NCI-H1417 (cell line): ENCODE measurements at places on chromosomes 16 and 17.

DNA sequence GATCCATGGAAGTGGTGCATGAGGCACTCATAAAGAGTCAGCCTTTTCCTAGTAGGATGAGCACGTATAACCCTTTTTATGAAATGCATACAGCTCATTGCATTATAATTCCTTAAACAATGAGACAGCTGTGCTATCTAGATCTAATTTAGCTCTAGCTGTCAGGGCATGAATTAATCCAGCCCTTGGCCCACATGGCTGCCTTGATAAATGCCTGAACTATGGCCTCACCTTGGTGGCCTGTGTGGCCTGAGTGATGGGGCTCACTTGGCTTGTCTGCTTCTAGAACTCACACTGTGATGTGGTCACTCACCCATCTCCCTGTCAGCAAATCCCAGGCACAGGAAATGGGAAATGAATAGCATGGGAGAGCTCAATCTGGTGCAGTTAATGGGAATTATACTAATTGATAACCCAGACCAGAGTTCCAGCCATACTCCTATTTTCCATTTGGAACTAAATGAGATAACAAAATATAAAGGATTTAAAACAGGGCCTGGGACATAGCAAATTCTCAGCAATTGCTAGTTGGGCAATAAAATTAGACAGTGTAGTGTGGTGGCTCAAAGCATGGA lies 153.6 kb downstream of the HS3ST2 start:
- no peak for DNase-seq

DNA sequence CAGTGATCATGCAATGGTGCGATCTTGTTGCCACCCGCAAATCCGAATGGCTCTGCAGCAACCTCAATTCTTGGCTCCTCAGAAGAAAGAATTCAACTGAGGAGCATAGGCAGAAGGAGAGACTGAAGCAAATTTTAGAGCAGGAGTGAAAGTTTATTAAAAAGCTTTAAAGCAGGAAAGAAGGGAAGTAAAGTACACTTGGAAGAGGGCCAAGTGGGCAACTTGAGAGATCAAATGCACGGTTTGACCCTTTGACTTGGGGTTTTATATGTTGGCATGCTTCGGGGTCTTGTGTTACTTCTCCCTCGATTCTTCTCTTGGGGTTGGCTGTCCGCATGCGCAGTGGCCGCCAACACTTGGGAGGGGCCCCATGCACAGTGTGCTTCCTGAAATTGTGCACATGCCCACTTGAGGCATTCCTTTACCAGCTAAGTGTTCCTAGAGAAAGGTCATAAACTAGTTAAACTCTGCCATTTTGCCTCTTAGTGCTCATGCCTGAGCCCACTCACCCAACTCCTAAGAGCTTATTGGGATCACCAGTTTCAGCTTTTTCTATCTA lies 36.7 kb downstream of the ZNRF1 start:
- no peak for DNase-seq

DNA sequence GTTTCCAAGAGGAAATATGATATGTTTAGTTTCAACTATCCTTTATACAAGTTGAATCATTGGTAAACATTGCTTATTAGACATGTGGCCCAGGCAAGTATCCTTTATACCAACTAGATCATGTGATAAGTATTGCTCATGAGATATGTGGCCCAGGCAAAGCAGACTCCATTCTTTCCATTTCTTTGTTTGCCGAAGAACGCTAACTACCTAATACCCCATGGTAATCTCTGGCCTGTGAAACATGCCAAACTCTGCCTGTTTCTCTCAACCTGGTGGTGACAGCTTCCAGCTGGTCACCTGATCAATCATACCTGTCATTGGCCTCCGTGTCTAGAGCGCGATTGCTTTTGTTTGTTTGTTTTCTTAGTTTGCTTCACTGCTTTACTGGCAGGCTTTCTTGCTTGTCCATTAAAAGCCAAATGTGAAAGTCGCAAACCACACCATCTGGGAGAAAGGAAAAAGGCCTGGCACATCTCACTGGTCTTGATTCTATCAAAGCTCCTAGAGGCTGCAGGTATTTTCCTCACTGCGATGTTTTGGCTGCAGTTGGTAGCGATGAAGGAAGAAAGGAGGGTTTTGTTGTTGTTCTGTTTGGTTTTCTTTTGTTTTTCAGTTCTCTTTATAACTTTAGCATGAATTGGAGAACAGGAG lies 686.2 kb downstream of the KCNJ2 start:
- peak; percentile 68 for DNase-seq

GRCh38 chr16:10356870-10357842 lies 28.7 kb upstream of the ATF7IP2 start:
- DNase-seq = no peak

DNA sequence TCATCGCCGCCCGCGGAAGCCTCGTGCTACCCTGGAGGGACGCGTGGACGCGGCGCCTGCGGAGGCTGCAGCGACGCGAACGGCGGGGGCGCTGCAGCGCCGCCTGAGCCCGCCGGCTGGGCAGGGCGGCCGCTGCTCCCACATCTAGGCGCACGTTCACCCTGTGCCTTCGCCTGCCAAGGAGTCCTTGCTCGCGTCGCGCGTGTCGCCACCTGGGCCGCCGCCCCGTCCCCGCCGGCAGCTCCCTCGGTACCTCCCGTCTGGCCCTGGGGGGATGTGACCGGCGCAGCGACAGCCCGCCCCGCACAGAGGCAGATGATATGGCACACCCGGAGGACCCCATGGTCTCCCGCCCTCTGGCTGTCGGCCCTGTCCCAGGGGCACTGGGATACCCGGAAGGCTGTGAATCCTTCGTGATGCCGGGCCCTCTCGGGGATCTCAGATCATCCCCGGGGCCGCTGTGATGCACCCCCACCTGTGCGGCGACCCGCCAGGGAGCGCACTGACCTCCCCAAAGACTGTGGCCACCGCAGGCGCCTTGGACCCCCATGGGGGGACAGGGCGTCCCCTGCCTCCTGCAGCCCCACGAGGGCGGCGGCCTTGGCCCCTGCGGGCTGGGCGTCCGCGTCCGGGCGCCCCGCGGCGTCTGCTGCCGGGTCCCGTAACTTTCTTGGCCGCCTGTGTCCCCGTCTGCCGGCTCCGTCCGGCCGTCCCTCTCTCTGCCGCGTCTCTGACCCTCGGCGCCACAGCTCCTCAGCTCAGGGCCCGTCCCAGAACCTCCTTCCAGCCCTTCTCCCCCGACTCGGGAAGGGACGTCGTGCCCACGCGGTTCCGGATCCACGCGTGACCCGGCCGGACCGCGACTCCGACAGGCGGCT lies 689 bp upstream of the TBC1D24 start:
- DNase-seq = peak; percentile 77

GRCh38 chr17:55354941-55355340 lies 66.7 kb downstream of the MMD start:
- no peak for DNase-seq

DNA sequence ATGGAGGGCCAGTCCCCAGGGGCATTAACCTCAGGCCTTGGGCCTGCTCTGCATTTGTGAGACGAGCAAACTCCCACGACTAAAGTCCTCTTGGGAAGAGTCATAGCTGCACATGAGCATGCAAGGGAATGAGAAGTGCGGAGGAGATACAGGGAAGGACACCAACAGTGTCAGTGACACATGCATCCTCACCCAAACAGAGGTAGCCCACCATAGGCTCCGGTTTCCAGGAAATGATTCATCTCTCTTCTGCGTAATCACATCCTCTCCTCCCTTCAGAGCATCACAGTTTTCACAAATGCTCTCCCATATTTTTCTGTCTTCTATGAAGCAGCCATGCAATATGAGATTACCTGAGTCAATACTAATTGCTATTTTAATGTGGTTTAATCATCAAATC lies 725.7 kb upstream of the GOT2 start:
- DNase-seq = no peak

DNA sequence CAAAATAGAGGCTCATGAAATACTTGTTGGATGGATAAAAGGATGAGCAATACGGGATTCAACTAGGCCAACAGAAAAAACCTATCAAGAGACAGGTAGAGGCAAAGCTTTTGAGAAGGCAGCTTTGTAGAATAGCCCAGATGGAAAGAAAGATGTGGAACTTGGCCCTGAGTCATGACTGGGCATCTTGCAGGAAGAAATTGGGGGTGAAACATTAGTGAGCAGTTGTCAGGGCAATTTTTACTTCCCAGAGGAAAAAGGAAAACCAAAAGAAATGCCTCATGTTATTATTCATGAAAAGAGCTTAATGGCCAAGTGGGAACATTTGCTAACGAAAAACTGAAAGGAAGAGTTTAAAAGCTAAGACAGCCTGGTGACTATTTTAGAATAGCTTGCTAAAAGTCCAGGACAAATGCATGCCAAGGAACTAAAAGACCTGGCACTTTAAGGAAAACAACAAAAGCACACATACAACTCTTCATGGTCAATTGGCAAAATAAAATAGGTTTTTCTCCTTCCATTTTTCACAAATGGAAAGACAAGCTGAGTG lies 180.1 kb downstream of the HS3ST3A1 start:
- no peak for DNase-seq

DNA sequence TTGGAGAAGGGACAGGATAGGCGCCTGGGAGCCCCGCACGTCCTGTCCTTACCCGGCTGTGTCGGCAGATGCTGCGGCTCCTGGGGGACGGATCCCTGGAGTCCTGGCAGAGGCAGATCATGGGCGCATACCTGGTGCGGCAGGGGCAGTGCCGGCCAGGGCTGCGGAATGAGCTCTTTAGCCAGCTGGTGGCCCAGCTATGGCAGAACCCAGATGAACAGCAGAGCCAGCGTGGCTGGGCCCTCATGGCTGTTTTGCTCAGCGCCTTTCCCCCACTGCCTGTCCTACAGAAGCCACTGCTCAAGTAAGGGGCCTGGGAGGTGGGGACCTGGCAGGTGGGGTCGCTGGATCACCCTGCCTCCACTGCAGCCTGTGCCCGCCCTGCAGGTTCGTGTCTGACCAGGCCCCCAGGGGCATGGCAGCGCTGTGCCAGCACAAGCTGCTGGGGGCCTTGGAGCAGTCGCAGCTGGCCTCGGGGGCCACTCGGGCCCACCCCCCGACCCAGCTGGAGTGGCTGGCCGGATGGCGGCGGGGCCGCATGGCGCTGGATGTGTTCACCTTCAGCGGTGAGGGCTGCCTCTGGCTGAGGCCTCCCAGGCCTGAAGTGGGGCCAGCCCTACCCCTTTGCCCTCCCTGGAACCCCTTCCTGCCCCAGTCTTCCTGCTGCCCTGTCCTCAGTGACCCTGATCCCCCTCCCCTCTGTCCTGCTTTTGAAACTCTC lies 20.2 kb upstream of the SMIM5 start:
- DNase-seq = no peak

DNA sequence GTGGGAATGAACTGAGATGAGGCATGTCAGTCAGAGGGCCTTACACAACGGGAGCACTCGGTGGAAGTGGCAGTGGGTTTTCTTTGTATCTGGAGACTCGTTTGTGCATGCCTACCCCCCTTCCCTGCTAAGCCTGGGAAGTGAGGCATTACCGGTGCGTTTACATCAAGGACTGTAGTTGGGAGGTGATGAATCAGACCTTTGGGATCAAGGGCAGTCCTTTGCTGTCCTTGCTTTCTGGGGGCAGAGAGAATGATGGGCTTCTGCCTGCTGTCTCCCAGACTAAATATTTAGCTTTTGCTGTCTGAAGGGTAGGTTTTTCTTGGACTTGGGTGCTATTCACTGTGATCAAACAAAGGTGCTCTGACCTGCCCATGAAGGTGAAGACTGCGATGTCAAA lies 83.0 kb downstream of the WWP2 start:
- no peak for DNase-seq

- DNase-seq = no peak
Measured at GRCh38 chr17:77266891-77267341, 126.1 kb downstream of the SEC14L1 start.

DNA sequence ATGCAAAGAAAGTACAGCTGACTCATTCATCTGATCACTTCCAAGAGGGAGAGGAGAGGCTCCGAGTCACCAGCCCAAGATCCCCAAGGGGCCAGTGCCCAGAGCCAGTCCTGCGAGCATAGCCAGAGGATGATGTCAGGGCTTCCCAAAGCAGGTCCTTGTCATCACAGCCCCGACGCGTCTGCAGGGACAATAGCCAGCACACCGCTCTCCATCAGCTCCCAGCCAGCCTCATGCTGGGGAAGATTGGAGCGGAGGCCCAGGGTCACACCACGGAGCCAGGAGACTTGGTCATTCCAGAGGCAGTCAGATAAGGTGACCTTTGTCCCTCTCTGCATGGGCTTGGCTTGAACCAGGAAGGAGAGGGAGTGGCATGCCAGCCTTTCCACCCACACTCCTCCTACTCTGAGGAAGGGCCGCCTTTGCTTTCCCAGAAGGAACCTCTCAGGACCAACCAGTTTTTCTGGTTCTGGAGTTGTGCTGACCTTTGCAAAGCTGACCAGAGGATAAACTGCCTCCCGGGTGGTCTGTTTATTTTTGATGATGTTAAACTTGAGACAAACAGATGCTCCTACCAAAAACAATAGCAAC lies 58.3 kb upstream of the ARHGAP44 start:
- DNase-seq = no peak

DNA sequence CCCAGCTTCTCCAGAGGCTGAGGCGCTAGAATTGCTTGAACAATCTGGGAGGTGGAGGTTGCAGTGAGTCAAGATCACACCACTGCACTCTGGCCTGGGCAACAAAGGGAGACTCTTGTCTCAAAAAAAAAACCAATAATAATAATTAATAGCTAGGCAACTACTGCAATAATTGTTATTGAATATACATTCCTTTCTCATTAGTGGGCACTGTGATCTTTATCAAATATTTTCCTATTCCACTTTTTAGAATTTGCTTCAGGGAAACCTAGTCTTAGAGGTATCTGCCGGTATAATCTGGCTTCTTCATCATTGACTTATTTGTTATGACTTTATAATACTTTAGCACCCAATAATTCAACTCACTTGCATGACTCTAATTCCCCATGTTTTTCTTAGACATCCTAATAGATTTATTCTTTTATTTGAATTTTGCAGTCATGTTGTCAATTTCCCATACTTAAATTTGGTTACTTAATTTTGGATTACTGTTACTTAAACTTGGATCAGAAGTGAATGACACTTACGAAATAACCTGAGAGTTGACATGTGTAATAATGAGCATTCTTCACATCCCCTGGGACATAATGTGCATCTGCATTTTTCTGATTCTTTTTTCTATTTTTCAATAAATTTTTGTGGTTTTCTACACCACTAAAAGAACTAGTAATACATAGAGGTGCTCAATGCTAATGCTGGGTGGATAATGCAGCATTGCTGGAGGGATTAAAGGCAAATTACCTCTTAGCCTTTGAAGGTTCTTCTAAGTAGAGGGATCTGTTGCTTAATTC lies 25.0 kb upstream of the KCNJ16 start:
- no peak for DNase-seq

GRCh38 chr17:63786117-63786516 lies 12.1 kb downstream of the DDX42 start:
- no peak for DNase-seq

GRCh38 chr17:4897198-4897687 lies 2.1 kb upstream of the C17orf107 start:
- DNase-seq = no peak

DNA sequence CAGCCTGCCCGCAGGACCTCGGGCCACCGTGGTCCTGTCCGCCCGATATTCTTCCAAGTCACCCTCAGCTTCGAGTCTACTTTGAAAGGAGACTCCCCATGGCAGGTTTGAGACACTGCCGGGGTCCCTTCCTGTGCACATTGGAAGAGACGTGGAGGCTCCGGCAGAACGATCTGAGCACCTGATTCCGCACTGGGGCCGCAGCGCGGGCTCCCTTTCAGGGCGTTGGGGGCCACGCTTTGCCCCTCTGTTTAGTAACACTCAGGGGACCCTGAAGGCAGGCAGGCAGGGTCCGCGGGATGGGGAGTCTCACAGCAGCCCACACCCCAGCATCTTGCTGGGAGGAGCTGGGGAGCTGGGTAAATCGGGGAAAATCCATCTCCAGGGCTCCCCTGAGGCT lies 30.6 kb downstream of the SOX8 start:
- no peak for DNase-seq
